ENCODE measurements at places on chromosomes 12 and 14.

DNA sequence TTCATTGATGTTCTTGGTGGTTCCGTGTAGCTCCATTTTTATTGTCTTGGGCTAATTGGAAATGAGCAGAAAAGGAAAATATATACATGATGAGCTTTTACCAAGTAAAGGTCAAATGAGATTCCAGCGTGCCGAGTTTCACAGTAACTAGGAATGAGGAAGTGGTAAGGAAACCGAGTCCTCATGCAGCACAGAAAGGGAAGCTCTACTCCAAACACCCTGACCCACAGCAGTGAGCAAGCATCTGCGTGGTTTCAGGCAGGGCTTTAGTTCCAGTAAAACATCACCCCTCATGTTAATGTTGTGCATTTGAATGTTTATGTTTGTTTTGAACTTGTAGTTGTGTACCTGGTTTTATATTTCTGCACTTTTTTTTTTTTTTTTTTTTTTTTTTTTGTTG is 208.0 kb downstream of the SLC41A2 start:
- DNase-seq = no peak

DNA sequence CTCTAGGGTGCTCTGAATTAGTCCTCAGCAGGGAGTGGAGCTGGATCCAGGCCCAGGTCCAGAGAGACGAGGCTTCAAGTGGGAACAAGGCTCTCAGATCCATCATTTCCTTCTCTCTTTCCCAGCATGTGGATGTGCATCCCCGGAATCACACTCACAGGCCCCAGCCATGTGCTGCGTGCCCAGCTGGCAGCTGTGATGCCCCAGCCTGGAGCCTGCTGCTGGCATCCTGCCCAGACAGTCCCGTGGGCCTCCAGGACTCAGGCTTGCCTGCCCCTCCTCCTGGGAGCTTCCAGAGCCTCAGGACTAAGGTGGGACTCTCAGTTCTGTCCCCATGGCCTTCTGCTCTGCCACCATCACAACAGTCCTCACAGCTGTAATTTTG is 6.2 kb upstream of the KRT84 start:
- peak; percentile 64 for DNase-seq

DNA sequence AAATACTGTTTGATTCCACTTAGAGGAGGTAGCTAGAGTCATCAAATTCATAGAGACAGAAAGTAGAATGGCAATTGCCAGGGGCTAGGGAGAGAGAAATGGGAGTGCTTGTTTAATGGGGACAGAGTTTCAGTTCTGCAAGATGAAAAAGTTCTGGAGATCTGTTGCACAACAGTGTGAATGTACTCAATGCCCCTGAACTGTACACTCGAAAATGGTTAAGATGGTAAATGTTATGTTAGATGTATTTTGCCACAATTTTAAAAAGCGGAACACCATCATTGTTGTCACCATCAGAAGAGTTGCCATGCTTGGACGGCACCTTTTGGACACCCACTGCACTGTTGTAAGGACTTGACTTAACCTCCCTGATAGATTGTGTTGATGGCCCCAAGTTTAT is 106.9 kb downstream of the SCARB1 start:
- DNase-seq = no peak

GRCh38 chr12:48104531-48104930 is 1.3 kb downstream of the SENP1 start:
- no peak for DNase-seq

GRCh38 chr14:90625445-90625844 is 190.8 kb downstream of the TTC7B start:
- DNase-seq = no peak

- DNase-seq = no peak
Observed at GRCh38 chr14:89131004-89131750, 285.9 kb downstream of the FOXN3 start.

GRCh38 chr12:51126297-51126696 is 42.9 kb upstream of the CSRNP2 start:
- no peak for DNase-seq

All from anterior cingulate cortex (tissue), 58 donors.